ENCODE measurements at places on chromosomes 16 and 17. TPM values are rescaled to one million over a fixed set of nuclear protein-coding genes. Genes with fewer than 3 reads are reported as not detected.

Gene SLC2A4
- 2.0 TPM for total RNA-seq

Gene KRT40
- not detected for total RNA-seq

Gene NPTX1
- 7.5 TPM for total RNA-seq

DNA sequence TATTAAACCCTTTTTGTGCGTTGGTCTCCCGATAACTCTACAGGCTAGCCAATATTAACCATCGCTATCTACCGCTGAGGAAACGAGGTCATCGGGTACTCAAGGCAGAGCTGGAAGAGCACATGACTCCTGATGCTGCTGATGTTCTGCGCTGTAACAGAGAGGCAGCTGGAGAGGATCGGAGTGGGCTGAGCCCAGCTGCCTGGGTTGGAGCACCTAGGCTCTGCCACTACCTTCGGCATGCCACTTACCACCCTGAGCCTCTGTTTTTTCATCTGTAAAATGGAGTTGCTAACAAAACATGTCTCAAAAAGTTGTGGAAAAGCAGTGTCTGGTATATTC is 432 bp upstream of the SLC46A1 start:
- H3K4me3 ChIP-seq: no peak overlapping the region
- H3K27ac ChIP-seq: no peak overlapping the region
- DNase-seq: no peak
- H3K36me3 ChIP-seq: peaks cover 3% of the 10 kb centered on the region

DNA sequence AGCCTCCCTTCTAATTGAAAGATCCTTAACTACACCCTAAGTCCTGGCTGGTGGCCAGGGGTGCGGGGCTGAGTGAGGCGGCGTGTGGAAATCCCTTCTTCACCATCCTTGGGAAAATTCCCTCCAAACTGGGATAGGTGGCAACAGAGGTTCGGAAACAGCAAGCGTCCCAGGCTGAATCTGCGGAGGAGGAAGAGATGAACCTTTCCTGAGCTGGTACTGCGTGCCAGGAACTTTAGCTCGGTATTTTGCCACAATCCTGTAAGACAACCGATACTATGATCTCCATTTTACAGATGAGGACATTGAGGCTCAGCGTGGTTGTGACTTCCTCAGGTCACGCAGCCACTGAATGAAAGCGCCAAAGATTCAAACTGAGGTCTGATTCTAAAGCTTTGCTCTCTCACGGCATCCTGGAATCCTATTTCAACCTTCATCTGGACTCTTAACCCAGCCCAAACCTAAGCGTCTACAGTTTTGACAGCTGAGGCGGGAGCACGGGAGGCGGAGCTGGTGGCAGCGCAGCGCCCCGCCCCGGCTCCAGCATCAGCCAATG is 583 bp upstream of the CYLD start:
- no peaks in the 10 kb centered on the region for H3K27me3 ChIP-seq
- H3K4me3 ChIP-seq: no peak overlapping the region
- H3K27ac ChIP-seq: peak overlapping the region; percentile 76
- H3K36me3 ChIP-seq: no peaks in the 10 kb centered on the region
- peaks cover 5% of the 10 kb centered on the region for H3K4me1 ChIP-seq

- peaks cover 3% of the 10 kb centered on the region for H3K36me3 ChIP-seq
- H3K4me3 ChIP-seq: peak overlapping the region; percentile 74
- no peak for DNase-seq
- H3K27ac ChIP-seq: peak overlapping the region; percentile 89
These were observed 536 bp downstream of the TMC6 start for GRCh38 chr17:78127888-78128550.

- no peak for DNase-seq
- H3K4me1 ChIP-seq: no peaks in the 10 kb centered on the region
- no peaks in the 10 kb centered on the region for H3K36me3 ChIP-seq
- no peak overlapping the region for H3K27ac ChIP-seq
- H3K27me3 ChIP-seq: no peaks in the 10 kb centered on the region
These were observed 47.1 kb upstream of the PIK3R6 start for GRCh38 chr17:8914554-8914953.

DNA sequence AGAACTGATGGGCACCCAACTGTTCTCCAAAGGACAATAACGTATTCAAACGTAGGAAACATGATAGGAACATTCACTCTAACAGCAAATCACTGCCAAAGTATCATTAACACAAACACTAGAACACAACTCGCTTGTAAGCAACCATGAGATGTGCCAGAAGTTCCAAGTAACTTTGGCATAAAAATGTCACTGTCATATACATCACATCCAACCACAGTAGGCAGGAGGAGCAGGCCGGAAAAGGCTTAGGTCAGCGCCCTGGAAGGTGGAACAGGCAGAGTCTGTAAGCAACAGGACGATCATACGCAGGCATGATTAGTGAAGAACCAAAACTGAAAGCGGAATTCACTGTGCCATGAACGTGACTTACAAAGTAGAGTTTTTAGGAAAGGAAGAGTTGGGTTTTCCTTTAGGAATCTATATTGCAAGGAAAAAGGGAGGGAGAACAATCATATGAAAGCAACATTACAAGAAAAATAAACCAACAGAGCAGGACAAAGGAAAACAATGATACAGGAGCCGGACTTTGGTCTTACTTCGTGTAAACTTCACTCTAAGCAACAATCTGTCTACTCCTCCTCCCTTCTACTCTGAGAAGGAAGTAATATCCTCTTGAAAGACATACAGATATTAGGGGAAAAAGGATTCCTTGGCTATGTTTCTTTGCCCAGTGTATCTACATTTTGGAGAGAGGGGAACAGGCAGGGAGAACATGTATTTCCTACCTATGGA is 52.3 kb downstream of the YWHAE start:
- H3K4me1 ChIP-seq: peaks cover 3% of the 10 kb centered on the region
- H3K27me3 ChIP-seq: no peaks in the 10 kb centered on the region
- H3K27ac ChIP-seq: peak overlapping the region; percentile 2
- peak; percentile 48 for DNase-seq
- H3K4me3 ChIP-seq: no peak overlapping the region
- H3K36me3 ChIP-seq: peaks cover 32% of the 10 kb centered on the region

- peaks cover 4% of the 10 kb centered on the region for H3K4me1 ChIP-seq
- DNase-seq: peak; percentile 58
- peak overlapping the region; percentile 20 for H3K4me3 ChIP-seq
- H3K36me3 ChIP-seq: no peaks in the 10 kb centered on the region
These were observed 834 bp downstream of the CDH8 start for GRCh38 chr16:62035115-62036092.

DNA sequence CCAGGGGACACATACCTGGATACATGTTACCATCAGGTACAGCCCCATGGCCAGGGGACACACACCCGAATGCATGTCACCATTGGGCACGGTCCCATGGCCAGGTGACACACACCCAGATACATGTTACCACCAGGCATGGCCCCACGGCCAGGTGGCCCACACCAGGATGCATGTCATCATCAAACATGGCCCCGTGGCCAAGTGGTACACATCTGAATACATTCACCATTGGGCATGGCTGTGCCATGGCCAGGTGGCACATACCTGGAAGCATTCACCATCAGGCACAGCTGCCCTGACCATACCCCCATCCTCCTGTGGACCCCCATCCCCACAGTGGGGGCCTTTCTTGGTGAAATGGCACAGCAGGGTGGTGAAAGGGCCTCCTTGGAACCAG is 97.6 kb downstream of the RBFOX3 start:
- H3K36me3 ChIP-seq: no peaks in the 10 kb centered on the region
- no peak overlapping the region for H3K27ac ChIP-seq
- no peaks in the 10 kb centered on the region for H3K4me1 ChIP-seq

DNA sequence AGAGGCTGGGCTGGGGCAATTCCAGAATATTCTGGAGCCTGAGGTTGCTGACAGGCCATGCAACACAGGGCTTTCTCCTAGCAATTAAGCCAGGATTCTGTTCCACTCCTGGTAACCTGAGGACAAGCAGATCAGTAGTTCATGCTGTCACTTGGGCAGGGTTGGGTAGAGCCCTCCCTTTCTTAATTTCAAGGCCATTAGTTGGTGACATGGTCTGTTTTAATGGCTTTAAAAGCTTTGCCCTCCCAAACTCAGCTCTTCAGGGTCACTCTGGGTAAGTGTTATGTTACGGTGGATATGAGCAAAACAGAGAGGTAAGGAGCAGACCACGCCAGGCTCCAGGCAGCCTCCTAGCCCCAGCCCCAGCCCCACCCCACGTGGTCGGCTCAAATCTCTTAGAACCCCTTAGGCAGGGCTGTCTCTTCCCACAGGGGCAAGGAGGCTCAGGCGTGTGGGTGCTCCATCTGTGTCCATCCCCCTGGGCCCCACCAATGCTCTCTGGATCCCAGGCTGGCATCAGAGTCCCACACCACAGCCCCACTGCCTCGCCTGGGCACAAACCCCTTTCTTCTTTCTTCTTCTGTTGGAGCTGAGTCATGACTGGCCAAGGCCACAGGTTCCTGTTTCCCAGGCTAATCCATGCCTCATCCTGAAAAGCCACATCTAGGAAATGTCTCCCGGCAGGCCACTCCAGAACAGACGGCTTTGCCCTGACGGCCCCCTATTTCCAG is 27.5 kb downstream of the CEP295NL start:
- peak overlapping the region; percentile 8 for H3K27ac ChIP-seq
- no peak for DNase-seq
- peaks cover 15% of the 10 kb centered on the region for H3K36me3 ChIP-seq
- no peaks in the 10 kb centered on the region for H3K27me3 ChIP-seq

DNA sequence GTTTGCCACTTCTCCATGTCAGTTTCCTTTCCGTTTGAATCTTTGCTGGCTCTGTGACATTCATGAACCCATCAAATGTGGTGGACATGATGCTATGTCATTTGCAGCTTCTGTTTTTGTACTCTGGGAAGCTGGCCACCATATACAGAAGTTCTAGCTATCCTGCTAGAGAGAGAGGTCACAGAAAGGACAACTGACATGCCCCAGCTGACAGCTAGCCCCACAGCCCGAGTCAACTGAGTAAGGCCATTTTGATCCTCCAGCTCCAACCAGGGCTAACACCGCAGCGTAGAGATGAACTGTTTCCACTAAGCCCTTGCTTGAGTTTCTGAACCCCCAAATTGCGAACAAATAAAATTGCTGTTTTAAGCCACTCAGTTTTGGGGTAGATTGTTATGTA is 33.8 kb downstream of the CCDC42 start:
- H3K27ac ChIP-seq: peak overlapping the region; percentile 14
- H3K4me3 ChIP-seq: no peak overlapping the region
- H3K36me3 ChIP-seq: no peaks in the 10 kb centered on the region
- DNase-seq: peak; percentile 60
- H3K4me1 ChIP-seq: peaks cover 32% of the 10 kb centered on the region

DNA sequence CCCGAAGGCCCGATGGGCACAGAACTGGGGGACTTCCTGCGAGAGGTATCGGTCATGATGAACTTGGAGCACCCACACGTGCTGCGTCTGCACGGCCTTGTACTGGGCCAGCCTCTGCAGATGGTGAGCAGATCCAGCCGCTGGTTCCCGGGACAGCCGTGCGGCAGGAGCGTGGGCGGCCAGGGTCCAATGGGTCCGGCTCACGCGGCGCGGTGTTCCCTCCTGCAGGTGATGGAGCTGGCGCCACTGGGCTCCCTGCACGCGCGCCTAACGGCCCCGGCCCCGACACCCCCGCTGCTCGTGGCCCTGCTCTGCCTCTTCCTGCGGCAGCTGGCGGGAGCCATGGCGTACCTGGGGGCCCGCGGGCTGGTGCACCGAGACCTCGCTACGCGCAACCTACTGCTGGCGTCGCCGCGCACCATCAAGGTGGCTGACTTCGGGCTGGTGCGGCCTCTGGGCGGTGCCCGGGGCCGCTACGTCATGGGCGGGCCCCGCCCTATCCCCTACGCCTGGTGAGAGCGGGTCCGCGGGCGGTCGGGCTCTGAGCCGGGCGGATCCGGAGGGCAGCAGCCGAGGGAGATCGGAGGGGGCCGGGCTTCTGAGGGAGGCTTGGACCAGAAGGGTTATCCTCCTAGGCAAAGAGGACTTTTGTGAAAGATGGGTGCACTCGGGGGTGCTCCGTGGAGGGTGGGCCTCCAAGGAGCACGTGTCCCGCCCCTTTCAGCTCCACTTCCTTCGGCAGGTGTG is 3.0 kb downstream of the TNK1 start:
- H3K27ac ChIP-seq: no peak overlapping the region
- peak overlapping the region; percentile 11 for H3K4me3 ChIP-seq
- no peaks in the 10 kb centered on the region for H3K27me3 ChIP-seq

DNA sequence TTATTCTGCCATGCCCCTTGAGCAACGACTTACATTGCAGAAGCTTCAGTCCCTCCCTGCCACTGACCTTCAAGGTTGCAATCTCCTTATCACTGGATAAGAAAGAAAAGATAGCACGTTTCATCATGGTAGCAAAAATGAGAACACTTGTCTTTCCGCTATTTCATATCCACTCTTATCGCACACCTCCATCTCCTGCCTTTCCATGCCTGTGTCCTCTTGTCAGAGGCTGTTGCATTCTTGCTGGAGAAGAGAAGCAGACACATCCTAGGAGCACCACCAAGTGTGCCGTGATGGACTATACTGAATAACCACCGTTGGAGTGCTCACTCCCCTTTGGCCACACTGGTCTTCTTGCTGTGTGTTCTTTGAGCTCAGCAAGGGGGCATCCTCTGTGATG is 230.6 kb upstream of the IRX3 start:
- no peak for DNase-seq
- H3K4me1 ChIP-seq: no peaks in the 10 kb centered on the region
- H3K27me3 ChIP-seq: no peaks in the 10 kb centered on the region
- no peak overlapping the region for H3K27ac ChIP-seq

GRCh38 chr16:12092544-12092921 is 116.0 kb downstream of the SNX29 start:
- no peak overlapping the region for H3K4me3 ChIP-seq
- H3K4me1 ChIP-seq: peaks cover 17% of the 10 kb centered on the region
- no peaks in the 10 kb centered on the region for H3K27me3 ChIP-seq
- DNase-seq: no peak
- no peaks in the 10 kb centered on the region for H3K36me3 ChIP-seq

DNA sequence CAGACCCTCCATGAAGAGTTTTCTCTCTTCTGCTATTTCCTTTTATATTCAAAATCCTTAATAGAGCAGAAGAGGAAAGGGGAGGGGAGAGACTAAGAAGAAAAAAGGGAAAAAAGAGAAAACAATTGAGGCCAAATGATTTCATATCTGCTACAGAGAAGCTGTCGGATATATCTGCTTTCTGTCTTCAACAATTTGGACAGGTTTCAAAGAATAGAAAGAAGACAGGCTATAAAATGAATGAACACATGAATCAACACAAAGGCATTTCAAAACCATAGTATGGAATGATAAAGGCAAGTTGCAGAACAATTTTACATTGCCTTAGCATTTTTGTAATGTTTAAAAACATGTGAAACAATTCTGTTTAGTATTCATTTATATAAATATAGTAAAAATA is 4.7 kb upstream of the CMTR2 start:
- DNase-seq: no peak
- H3K4me3 ChIP-seq: no peak overlapping the region
- H3K27me3 ChIP-seq: no peaks in the 10 kb centered on the region
- no peak overlapping the region for H3K27ac ChIP-seq

Data from lung (tissue), 17 donors.